ENCODE measurements at places on chromosomes 11 and 22.

- no peaks in the 10 kb centered on the region for H3K4me1 ChIP-seq
- no peak overlapping the region for H3K27ac ChIP-seq
- DNase-seq: no peak
- no peaks in the 10 kb centered on the region for H3K36me3 ChIP-seq
- H3K4me3 ChIP-seq: no peak overlapping the region
Measured at GRCh38 chr11:113663567-113663966, 42.5 kb downstream of the TMPRSS5 start.

DNA sequence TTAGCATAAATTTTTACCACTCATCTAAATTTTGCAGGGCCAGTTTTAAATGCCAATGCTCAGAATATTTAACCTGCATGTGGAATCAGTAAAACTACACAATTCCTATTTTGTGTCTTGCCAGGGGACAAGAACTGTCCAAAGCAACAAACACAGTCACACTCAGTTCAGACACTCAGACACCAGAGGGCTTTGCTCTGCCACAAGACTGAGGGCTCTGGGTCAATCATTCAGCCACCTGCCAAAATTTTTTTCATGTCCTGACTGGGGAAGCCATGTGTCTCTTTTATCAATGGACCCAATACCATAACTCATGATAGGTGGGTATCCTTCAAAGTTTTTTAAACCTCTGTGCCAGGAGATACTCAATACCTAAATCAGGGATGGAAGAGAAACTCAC, 304.0 kb upstream of the ANO3 start:
- H3K27me3 ChIP-seq: no peaks in the 10 kb centered on the region
- H3K4me1 ChIP-seq: peaks cover 6% of the 10 kb centered on the region
- no peak overlapping the region for H3K27ac ChIP-seq
- DNase-seq: no peak

GRCh38 chr11:66317723-66318599, 1.1 kb upstream of the CD248 start:
- DNase-seq: no peak
- peaks cover 25% of the 10 kb centered on the region for H3K4me1 ChIP-seq
- peak overlapping the region; percentile 71 for H3K4me3 ChIP-seq
- no peaks in the 10 kb centered on the region for H3K36me3 ChIP-seq
- peak overlapping the region; percentile 90 for H3K27ac ChIP-seq

DNA sequence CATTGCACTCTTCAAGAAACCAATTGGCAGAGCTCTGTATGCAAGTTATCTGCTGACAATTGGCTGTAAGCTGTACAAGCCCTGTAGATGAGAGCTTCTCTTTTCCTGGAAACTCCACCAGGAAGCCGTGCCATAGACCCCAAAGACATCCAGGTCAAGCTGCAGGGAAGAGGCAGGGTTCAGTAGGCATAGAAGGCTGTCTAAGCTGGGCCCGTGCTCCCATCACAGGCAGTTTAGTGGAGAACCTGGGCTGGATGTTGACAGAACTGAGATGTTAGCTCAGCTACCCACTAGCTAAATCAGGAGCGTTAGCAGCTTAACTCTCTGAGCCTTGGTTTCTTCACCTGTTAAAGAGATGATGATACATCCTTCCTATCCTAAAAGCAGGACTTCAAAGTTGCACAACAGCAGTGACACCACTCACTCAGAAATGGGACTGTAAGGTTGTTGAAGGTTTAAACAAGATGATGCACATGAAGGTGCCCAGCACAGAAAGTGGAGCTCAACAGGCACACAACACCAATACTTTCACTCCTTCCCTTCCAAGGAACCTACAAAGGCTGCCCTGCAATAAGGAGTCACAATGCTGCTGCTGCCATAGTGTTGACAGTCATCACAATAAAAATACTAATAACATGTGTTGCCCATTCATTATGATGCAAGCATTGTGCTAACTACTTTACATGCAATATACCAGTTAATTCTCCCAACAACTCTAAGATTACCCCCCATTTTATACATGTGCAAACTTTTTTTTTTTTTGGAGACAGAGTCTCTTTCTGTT, 115.4 kb downstream of the ZBTB16 start:
- no peak overlapping the region for H3K4me3 ChIP-seq
- H3K27me3 ChIP-seq: no peaks in the 10 kb centered on the region
- no peaks in the 10 kb centered on the region for H3K36me3 ChIP-seq
- DNase-seq: no peak

GRCh38 chr22:22588485-22589164, 29.6 kb upstream of the PRAME start:
- H3K36me3 ChIP-seq: no peaks in the 10 kb centered on the region
- H3K27me3 ChIP-seq: no peaks in the 10 kb centered on the region
- peaks cover 14% of the 10 kb centered on the region for H3K4me1 ChIP-seq
- no peak for DNase-seq
